ENCODE measurements at places on chromosomes 3 and 15. TPM values are rescaled to one million over a fixed set of nuclear protein-coding genes. Genes with fewer than 3 reads are reported as not detected.

The PGBD4 gene
- polyA plus RNA-seq, result 1.9 TPM

The NR1I2 gene
- polyA plus RNA-seq, result 89.1 TPM

The AP2M1 gene
- polyA plus RNA-seq, result 286 TPM

The KCNAB1 gene
- polyA plus RNA-seq, result 2.5 TPM

The MB21D2 gene
- polyA plus RNA-seq, result 18.3 TPM

The NR2E3 gene
- 0.54 TPM for polyA plus RNA-seq

The STAC gene
- 1.8 TPM for polyA plus RNA-seq

GRCh38 chr3:18830087-18830486 lies 318.2 kb upstream of the KCNH8 start:
- DNase-seq, result no peak
- no peaks in the 10 kb centered on the region for H3K36me3 ChIP-seq
- no peaks in the 10 kb centered on the region for H3K4me1 ChIP-seq
- H3K27me3 ChIP-seq, result no peaks in the 10 kb centered on the region
- no peak overlapping the region for H3K27ac ChIP-seq
- H3K4me3 ChIP-seq, result no peak overlapping the region

GRCh38 chr3:73608456-73609314 lies 16.1 kb downstream of the PDZRN3 start:
- no peaks in the 10 kb centered on the region for H3K27me3 ChIP-seq
- no peak for DNase-seq
- peaks cover 18% of the 10 kb centered on the region for H3K4me1 ChIP-seq
- H3K4me3 ChIP-seq, result peak overlapping the region; percentile 1

GRCh38 chr3:78414261-78414660 lies 1353.5 kb downstream of the ROBO1 start:
- no peaks in the 10 kb centered on the region for H3K27me3 ChIP-seq
- H3K4me3 ChIP-seq, result no peak overlapping the region
- H3K36me3 ChIP-seq, result no peaks in the 10 kb centered on the region
- no peak for DNase-seq

GRCh38 chr3:101611023-101611422 lies 37.0 kb downstream of the PCNP start:
- H3K27me3 ChIP-seq, result no peaks in the 10 kb centered on the region
- H3K4me1 ChIP-seq, result no peaks in the 10 kb centered on the region
- no peaks in the 10 kb centered on the region for H3K36me3 ChIP-seq
- H3K27ac ChIP-seq, result no peak overlapping the region
- no peak overlapping the region for H3K4me3 ChIP-seq

- no peak overlapping the region for H3K27ac ChIP-seq
- H3K4me3 ChIP-seq, result no peak overlapping the region
- no peaks in the 10 kb centered on the region for H3K27me3 ChIP-seq
- H3K4me1 ChIP-seq, result no peaks in the 10 kb centered on the region
Measured at GRCh38 chr3:105845488-105845887, 23.3 kb downstream of the CBLB start.

DNA sequence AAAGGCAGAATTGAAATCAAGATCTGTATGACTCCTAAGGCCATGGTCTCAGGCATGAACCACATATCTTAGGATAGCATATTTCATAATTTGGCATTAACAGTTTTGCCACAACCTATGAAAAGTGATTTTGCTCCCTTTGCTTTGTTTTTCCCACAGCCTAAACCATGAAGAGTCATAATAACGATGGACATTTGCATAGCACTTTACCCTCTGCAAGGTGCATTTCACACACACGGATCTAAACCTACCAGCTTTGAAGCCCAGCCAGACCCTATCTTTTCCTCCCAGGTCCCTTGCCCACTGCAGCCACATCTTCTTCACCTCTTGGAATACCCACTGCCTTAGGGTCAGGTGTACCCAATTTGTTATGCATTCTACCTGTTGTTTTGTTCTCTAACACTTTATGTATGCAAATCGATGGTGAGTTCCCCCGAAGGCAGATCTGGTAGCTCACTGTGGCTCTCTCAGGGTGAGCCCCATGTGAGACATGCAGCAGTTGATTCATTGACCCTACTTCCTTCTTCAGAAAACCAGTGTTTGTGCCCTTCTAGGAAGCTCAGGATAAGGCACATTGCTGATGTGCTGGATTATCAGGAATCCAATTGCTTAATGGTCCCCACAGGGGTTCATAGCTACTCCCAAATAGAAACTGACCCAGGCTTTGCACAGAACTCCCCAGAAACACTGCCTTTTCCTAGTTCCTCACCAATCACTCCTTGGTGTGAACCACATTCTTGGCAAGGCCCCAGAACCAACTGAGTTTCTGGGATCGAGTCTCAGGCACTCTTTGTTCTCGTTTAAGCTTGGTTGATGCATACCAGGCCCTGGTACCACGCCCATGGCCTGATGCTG lies 8.7 kb downstream of the ARHGAP31 start:
- H3K4me1 ChIP-seq, result peaks cover 3% of the 10 kb centered on the region
- no peak overlapping the region for H3K4me3 ChIP-seq
- H3K36me3 ChIP-seq, result peaks cover 2% of the 10 kb centered on the region
- no peak overlapping the region for H3K27ac ChIP-seq

DNA sequence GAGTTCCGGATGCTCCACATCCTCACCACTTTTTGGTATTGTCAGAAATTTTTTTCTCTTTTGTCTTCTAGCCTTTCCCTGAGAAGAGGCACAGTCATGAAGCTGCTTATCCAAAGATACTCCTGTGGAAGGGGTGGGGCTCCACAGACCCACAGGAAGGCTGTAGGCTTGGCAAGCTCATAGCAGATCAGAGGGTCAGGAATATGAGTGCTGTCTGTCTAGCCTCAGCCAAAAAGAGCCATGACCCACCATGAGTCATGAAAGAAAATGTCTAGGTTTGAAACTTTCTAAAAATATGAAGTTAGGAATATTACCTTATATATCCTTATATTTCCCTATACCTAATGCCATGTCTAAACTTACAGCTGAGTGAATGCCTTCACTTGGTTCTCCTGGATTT lies 118.2 kb upstream of the THBS1 start:
- no peak overlapping the region for H3K4me3 ChIP-seq
- H3K4me1 ChIP-seq, result no peaks in the 10 kb centered on the region
- DNase-seq, result no peak
- H3K27me3 ChIP-seq, result no peaks in the 10 kb centered on the region

DNA sequence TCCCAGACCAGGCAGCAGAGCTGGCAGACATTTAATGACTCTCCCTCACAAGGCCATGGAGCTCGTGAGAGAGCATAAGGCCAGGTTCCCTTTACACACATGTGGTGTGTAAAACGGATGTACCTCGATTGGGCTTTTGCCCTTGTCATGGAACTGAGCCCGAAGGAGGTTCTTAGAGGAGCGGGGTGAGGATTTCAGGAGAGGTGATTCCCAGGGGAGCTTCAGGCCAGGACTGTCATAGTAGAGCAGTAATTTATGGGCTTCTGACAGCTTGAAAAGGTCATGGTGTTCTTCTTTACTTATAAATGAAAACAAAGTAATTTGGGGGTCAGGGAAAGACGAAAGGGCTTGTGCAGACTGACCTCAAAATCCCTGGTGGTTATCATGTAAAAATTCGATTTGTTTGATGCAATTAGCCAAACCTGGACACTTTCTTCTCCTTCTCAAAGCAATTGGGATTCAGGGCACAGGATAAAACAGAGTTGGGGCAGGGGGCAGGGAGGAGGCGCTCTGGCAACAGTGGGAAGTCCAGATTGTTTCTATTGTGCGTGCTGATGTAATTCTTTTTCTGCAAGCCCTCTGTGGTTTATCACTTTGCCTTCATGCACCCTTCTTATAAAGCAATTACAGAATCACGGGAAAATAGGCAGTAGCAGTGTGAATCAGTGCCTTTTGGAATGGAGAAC lies 51.0 kb downstream of the CACNA1D start:
- no peaks in the 10 kb centered on the region for H3K4me1 ChIP-seq
- no peaks in the 10 kb centered on the region for H3K27me3 ChIP-seq
- H3K4me3 ChIP-seq, result no peak overlapping the region
- H3K27ac ChIP-seq, result no peak overlapping the region
